ENCODE measurements at places on chromosomes 6 and 20.

DNA sequence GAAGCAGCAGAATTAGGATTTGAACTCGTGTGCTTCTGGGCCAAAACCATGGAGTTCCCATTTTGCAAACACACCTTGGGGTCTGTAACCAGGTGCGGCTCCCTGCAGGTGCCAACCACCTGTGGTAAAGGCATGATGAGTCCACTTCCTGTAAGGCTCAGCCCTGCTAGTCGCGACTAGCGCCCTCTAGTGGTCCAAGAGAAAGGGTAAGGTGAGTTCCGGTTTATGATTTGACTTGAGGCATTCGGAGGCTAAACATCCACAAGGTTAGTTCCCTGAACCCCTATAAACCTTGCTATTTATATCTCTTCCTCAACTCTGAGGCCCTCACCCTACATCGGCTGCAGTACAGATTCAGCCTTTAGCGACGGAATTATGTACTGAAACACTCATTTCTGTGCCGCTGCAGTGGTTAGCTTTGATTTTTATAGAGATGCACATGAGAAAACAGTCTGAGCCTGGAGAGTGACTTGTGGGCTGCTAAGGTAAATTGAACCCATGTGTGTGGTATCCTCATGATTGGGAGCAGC lies 173.4 kb downstream of the PLCB1 start:
- H3K27ac ChIP-seq, result no peak overlapping the region
- H3K27me3 ChIP-seq, result no peaks in the 10 kb centered on the region
- H3K4me3 ChIP-seq, result no peak overlapping the region
- H3K36me3 ChIP-seq, result no peaks in the 10 kb centered on the region
- DNase-seq, result peak; percentile 47

DNA sequence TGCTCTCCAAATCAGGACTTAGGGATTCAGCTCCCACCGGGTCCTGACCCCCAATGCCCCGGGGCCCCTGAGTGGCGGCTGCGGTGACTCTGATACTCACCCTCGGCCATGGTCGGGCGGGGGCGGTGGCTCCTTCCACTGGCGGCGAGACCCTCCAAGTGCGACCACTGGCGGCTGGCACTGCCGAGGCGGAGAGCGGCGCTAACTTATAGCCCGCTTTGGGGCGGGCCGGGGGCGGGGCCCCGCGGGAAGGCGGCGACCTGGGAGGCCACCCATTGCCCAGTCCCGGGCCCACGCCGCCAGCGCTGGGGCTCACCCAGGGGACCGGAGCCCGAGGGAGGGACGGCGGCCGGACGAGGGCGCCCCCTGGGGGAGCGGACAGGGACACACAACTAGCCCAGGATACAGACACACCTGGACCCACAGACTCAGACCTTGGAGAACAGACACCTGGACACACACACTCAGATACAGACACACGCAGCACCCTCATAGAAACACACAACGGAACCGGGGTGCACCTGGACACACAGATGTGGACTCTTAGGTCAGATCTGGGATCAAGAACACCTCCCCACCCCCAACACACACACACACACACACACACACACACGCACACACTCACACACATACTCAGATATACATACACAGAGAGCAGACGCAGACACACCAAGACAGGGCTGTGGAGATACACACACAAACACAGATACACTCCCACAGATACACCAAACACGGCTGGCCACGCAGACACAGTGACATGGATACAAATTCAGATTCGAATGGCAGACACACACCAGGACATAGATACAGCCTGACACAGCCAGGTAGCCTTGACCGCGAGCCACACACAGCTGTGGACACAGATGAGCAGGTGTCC lies at the start of gene TGM2:
Gene TGM2 (minus strand): TSS at position 182 of the 877 bp plus-strand sequence. CDS start 72 bp downstream, at position 110.
- peak; percentile 84 for DNase-seq
- H3K4me3 ChIP-seq, result peak within 1 kb of the TSS; percentile 66
- H3K27ac ChIP-seq, result no peak within 1 kb of the TSS
- H3K27me3 ChIP-seq, result peaks cover 19% of the 10 kb centered on the region

DNA sequence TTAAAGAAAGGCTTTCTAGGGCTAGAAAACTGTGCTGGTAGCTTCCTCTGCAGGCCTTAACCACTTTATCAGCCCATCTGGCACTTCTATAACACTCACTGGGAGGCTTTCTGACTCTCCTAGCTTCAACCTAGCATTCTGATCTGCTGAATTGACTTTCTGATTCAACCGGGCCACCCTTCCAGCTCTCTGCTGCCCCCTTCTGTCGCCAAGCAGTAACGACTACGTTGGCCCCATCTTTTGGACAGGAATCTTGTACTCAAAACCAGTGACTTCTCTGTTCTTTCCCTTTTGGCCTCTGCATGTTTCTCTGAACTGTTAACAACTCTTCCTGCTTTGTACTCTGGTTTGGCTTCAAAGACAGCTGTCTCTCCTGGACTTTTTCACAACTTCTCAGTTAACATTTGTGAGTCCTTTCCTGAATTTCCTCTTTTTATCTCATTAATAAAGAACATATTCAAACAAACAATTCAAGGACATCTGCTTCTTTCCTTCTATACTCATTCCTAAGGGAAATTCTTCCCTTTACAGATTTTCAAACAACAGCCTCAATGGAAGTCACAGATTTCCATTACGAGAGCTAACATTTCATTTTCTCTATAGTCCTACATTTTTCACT lies 43.9 kb upstream of the FAM135A start:
- H3K27me3 ChIP-seq, result no peaks in the 10 kb centered on the region
- no peak overlapping the region for H3K4me3 ChIP-seq
- peak; percentile 76 for DNase-seq
- no peak overlapping the region for H3K27ac ChIP-seq

GRCh38 chr6:131643855-131644460 lies 6.9 kb downstream of the ENPP3 start:
- H3K4me3 ChIP-seq, result no peak overlapping the region
- no peaks in the 10 kb centered on the region for H3K36me3 ChIP-seq
- no peaks in the 10 kb centered on the region for H3K27me3 ChIP-seq
- no peak overlapping the region for H3K27ac ChIP-seq

- no peak overlapping the region for H3K4me3 ChIP-seq
- no peak for DNase-seq
- H3K27me3 ChIP-seq, result no peaks in the 10 kb centered on the region
- no peaks in the 10 kb centered on the region for H3K36me3 ChIP-seq
- peaks cover 7% of the 10 kb centered on the region for H3K4me1 ChIP-seq
Measured at GRCh38 chr6:62265906-62266525, 20.0 kb downstream of the KHDRBS2 start.

GRCh38 chr20:32556312-32557184 lies 28.6 kb downstream of the NOL4L start:
- H3K4me3 ChIP-seq, result no peak overlapping the region
- H3K27me3 ChIP-seq, result no peaks in the 10 kb centered on the region
- H3K4me1 ChIP-seq, result peaks cover 33% of the 10 kb centered on the region
- no peak for DNase-seq

DNA sequence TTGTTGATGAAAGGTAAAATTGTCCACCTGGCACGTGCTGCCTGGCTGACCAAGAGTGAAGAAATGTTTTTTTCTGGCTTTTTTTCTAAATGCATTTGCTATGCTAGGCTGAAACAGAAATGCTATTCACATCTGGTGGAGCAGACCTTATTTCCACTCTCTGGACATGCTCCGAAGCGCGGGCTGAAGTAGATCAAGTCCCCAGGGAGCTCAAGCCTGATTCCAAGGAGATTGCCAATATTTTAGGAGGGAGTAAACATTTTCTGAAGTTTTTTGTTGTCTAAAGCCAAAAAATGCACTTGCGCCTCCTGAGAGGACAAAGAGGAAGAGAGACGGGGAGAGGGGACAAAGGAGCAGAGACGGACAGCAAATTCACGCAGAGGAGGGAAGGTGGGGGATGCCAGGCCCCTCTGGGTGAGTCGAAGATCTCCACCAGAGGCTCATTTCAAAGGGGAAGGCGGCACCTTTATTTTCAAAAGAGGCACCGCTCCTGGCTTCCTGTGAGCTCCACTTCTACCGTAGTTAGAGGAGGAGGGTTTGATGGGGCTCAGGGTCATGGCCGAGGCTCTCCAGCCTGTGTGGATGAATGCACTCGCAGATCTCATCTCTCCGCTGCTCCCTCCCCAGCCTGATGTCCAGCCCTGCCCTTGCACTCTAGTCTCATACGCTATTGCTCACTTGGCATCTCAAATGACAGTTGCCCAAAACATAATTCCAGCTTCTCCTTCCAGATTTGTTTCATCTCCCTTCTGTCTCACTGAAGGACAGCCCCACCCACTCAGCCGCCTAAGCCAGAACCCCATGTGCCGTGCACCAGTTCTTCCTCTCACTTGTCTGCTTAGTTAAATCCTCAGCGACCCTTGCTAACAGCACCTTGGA lies 23.1 kb upstream of the SMOC2 start:
- H3K36me3 ChIP-seq, result no peaks in the 10 kb centered on the region
- H3K4me1 ChIP-seq, result peaks cover 66% of the 10 kb centered on the region
- peaks cover 16% of the 10 kb centered on the region for H3K27me3 ChIP-seq
- peak overlapping the region; percentile 71 for H3K27ac ChIP-seq
- peak; percentile 36 for DNase-seq

DNA sequence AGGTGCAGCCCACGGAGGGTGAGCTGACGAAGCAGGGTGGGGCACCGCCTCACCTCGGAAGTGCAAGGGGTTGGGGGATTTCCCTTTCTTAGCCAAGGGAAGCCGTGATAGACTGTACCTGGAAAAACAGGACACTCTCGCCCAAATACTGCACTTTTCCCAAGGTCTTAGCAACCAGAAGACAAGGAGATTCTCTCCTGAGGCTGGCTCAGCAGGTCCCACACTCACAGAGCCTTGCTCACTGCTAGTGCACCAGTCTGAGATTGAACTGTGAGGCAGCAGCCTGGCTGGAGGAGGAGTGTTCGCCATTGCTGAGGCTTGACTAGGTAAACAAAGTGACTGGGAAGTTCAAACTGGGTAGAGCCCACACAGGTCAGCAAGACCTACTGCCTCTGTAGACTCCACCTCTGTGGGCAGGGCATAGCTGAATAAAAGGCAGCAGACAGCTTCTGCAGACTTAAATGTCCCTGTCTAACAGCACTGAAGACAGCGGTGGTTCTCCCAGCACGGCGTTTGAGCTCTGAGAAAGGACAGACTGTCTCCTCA lies 28.0 kb downstream of the SYNE1 start:
- H3K27ac ChIP-seq, result no peak overlapping the region
- no peak for DNase-seq
- peaks cover 4% of the 10 kb centered on the region for H3K27me3 ChIP-seq
- H3K4me3 ChIP-seq, result no peak overlapping the region
- H3K4me1 ChIP-seq, result no peaks in the 10 kb centered on the region

GRCh38 chr6:165243801-165244200 lies 65.6 kb downstream of the C6orf118 start:
- H3K27ac ChIP-seq, result no peak overlapping the region
- peaks cover 16% of the 10 kb centered on the region for H3K27me3 ChIP-seq
- no peak for DNase-seq
- no peak overlapping the region for H3K4me3 ChIP-seq
- H3K4me1 ChIP-seq, result peaks cover 7% of the 10 kb centered on the region

DNA sequence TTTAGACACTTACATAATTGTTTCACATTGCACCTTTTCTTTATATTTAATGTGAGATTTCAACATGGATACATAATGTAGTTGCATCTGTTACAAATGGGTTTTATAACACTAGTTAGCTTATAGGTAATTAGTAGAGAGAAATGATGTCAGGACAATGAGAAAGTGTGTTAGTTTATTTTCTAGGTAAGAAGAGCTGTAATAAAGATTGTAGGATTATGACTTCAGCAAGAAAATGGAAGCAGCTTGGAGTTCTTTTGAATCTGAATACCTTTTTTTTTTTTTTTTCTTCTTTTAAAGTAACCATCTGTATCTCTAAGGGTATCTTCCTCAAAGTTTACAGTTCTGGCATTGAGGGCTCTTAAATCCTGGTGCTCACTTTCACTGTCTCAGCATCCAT lies 35.3 kb downstream of the CD2AP start:
- DNase-seq, result no peak
- H3K4me1 ChIP-seq, result peaks cover 4% of the 10 kb centered on the region
- no peak overlapping the region for H3K4me3 ChIP-seq

GRCh38 chr20:46893877-46894578 lies 615 bp upstream of the EYA2 start:
- H3K4me1 ChIP-seq, result peaks cover 58% of the 10 kb centered on the region
- H3K27ac ChIP-seq, result no peak overlapping the region
- no peak for DNase-seq
- peaks cover 12% of the 10 kb centered on the region for H3K36me3 ChIP-seq
- H3K4me3 ChIP-seq, result peak overlapping the region; percentile 84

- no peak for DNase-seq
- H3K4me3 ChIP-seq, result no peak overlapping the region
- H3K4me1 ChIP-seq, result peaks cover 19% of the 10 kb centered on the region
- no peak overlapping the region for H3K27ac ChIP-seq
- no peaks in the 10 kb centered on the region for H3K27me3 ChIP-seq
Measured at GRCh38 chr6:21360336-21360735, 233.2 kb upstream of the SOX4 start.

- DNase-seq, result no peak
- no peak overlapping the region for H3K4me3 ChIP-seq
- no peak overlapping the region for H3K27ac ChIP-seq
- no peaks in the 10 kb centered on the region for H3K27me3 ChIP-seq
Measured at GRCh38 chr6:49087369-49087768, 375.7 kb downstream of the MMUT start.
